ENCODE measurements at places on chromosomes 12 and 14.

DNA sequence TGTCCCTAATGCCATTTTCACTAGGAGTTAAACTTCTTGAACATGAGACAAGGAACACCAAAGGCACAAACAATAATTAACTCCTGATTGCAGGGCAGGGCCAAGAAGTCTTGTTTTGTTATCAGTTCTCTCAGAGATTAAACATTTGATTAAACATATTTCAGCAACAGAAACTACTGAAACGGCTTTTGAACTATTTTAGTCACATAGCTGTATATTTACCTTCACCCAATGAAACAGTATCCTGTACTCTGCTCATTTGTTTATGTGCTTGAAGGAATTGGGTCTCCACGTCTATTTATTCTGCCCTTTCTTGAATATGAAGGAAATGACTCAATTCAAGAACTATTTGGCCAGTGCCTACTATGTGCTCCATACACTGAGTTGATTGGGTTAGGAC, 51.3 kb upstream of the PTCSC3 start:
- no peak for DNase-seq

- peak; percentile 4 for DNase-seq
Observed at GRCh38 chr12:103333676-103334075, 162.1 kb downstream of the C12orf42 start.

DNA sequence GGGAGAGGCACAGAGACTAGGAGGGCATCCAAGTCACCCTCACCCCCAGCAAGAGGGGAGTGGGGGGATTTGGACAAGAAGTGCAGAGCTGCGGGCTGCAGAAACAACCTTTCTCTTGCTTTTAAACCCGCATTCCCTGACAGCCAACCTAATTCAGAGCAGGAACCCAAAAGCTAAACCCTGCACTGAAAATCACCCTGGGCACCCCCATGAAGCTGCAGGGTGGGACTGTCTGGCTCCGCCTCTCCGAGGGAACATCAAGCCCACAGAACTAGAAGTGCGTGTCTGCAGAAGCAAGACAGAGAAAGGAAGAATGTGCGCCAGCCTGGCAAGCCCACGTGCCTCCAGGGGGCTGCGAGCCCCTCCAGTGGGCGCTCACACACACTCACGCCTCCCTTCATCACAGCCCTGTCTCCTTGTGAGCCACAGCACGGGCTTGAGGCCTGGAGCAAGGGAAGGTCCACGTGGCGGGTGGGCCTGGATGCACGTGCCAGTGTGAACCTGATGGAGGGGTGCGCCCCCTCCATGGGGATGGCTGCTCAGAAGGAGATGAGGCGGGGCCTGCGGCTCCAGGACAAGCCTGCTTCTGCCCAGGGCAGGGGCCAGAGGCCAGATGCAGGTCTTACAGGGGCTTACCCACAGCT, 27.8 kb upstream of the PNMA1 start:
- peak; percentile 80 for DNase-seq

- no peak for DNase-seq
Observed at GRCh38 chr14:35281341-35281740, 10.8 kb upstream of the PSMA6 start.

DNA sequence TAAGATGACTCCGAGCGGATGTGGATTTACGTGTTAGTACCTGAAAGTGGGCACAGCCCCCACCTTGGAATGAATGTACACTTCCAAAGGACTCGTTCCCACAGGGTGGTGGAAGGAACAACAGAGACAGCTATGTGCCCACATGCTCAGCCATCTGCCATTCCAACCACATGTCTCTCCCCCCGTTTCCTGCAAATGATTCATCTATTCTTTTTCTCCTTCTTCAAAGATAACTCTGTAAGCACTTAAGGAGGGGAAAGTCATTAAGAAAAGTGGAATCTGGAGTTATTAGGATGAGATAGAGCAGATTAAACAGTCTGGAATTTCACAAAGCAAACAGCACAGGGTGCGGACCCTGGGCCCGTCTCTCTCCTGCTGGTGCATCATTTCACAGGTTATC, 18.5 kb upstream of the DUSP6 start:
- DNase-seq = no peak

GRCh38 chr12:48296586-48297282, 54.0 kb downstream of the ZNF641 start:
- DNase-seq = peak; percentile 92

- no peak for DNase-seq
Observed at GRCh38 chr12:88805286-88805685, 225.0 kb upstream of the KITLG start.

DNA sequence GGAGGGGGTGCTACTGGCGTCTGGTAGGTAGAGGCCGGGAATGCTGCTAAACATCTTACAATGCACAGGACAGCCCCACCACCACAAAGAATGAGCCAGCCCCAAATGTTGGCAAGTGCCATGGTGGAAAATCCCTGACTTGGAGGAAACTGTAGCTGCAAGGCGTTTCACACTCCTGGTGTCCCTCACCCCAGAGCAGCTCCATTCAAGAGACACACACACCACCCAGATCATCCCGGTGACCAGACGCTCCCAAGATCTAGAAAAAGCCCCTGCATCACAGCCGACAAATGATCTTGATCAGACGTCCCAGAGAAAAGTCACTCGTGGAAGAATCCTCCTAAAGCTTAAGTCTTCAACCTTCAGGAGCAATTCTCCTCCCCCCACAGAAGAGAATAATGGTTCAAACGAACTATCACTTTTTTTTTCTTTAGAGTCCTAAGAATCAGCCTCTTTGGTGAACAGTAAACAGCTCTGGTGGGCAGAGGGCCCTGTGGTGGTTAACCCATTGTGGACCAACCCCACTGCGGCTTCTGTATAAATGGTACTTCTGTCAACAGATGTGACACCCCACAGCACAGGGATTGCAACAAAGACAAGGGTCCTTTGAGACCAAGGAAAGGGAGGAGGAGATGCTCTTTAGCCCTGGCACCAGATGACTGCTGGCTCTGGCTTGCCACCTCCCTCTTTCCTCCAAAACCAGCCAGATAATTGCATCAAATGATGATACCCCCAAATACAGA, 2.7 kb downstream of the GLTP start:
- DNase-seq = peak; percentile 26

- DNase-seq = no peak
Observed at GRCh38 chr14:94992046-94992445, 165.3 kb downstream of the DICER1 start.

DNA sequence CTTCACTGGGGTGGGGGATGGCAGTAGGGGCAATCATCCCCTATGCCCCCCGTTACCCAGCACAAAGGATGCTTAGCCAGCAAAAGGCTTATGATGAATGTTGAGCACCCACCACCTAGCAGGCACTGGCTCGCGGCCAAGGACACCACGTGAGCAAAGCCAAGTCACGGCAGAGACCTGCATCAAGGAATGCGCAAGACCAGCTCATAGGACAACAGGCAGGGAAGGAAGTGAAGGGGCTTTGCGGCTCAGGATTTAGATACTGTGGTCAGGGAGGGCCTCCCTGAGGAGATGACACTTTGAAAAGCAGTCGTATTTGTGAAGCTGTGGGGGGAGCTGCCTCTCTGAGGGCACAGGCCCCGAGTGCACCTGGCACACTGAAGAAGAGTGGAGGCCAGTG, 32.8 kb downstream of the SH2B3 start:
- peak; percentile 52 for DNase-seq

DNA sequence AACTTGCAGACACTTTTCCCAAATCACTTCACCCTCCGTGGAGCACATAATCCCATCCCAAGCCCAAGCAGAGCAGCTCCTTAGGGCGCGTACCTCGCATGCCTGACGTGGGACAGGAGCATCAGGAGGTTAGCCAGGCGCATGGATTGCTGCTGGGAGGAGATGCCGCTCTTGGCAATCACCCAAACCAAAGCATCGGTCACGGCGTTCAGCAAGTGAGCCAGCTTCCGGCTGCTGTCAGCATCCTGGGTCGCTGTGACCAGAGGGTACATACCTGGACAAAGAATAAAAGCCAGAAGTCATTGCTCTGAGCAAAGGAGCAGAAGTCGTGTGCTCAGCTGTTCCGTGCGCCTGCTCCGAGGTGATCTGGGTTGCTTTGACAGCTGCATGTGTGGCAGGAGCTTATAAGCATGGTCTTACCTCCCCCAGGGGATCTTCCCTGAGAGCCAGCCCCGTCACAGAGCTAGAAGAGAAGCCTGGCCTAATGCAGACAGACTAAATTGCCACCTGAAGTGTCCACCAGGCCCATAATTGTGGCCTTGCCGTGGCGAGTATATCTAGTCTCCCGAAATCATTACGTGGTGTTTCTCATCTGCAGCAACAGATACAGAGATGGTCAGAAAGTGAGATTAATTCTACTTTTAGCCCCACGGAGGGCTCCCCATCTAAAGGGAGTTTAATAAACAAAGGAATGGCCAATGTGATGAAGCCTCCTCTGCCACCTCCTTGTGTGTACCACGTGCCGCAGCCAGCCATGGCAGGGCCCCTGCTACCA, 59.1 kb downstream of the ESR2 start:
- peak; percentile 69 for DNase-seq

DNA sequence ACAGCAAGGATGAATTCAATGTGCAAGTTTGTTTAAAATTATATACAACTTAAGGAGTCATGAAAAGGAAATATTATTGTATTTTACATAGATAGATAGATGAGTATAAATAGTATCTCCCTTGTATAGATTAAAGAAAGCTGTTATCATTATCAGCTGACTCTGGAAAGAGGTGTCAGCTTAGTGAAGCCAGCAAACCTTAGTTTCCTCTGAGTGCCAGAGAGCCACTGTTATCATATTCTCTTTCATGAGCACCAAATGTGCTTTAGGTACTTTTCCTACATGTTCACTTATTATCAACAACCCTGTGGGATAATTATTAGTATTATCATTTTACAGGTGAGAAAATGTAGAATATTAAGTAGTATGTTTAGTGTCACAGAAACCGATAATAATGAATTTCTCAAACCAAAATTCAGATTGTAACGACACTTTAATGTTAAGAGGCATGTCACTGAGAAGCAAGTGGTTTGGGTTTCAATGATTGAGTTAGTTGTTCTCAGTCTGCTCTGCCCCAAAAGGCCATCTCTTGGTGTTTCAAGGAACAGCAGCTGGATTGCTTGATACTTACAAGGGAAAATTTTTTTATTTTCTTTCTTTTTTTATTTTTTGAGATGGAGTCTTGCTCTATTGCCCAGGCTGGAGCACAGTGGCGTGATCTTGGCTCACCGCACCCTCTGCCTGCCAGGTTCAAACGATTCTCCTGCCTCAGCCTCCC, 53.7 kb downstream of the PLEKHA5 start:
- DNase-seq = no peak

DNA sequence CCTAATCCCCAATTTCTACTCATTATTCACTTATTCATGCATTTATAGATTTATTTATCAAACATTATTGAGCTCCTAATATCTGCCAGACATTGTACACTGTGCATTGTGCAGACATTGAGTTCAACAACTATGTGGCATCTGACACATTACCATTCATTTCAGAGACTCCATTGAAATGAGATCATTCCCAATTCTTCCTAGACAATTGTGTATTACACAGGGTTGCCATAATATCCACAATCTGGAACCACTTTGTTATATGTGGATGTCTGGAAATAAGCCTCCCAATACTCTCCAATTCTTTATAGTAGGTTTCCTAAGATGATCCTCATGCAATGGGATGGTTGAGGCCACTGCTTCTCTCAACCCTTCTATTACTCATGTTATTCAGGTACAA, 165.0 kb downstream of the OTOGL start:
- DNase-seq = no peak

DNA sequence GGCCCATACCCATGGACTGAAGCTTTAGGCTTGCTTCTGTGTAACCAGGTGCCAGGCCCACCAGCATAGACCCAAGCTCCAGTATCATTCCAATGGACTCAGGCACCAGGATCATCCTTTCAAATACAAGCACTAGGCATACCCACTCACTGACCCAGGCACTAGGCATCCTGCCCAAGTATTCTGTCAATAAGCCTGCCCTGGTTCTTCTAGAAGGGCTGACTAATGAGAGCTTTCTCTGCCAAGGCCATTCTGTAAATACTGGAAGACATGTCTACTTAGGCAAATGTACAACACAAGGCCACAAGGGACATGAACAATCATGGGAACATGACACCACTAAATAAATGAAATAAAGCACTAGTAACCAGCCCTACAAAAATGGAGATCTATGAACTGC, 352.2 kb downstream of the FSCB start:
- no peak for DNase-seq

DNA sequence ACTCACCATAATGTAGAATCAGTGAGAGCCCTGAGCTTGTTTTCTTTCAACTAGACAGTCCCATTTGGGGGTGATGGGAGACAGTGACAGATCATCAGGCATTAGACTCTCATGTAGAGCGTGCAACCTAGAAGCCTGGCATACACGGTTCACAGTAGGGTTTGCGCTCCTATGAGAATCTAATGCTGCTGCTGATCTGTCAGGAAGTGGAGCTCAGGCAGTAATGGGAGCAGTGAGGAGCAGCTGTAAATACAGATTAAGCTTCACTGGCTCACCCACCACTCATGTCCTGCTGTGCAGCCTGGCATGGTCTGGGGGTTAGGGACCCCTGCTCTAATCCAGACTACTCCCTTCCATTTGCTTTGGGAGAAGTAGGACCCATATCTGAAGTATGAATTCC, 55.6 kb downstream of the FNTB start:
- DNase-seq = no peak

DNA sequence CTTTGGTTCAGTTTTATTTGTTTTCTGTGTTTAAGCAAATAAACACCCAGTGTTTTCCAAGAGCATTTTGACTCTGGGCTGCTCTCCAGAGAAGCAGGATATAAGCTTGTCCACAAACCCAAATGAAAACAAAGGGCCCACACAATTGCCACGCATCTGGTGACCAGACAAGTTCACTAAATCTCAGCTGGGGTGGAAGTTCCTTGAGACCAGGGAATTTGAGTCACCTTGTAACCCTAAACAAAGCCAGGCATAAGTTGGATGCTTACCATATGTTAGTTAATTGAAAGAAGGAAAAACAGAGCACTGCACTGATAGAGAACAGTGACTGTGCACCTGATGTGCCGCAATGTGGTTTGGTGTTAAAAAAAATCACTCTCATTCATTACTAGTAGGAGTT, 1.6 kb upstream of the TXNRD1 start:
- peak; percentile 9 for DNase-seq

- DNase-seq = no peak
Observed at GRCh38 chr12:124586756-124587155, 19.3 kb upstream of the NCOR2 start.

- DNase-seq = no peak
Observed at GRCh38 chr14:24198814-24199524, 3.7 kb upstream of the TM9SF1 start.

GRCh38 chr12:124190312-124191023, 104.4 kb upstream of the RFLNA start:
- DNase-seq = no peak

DNA sequence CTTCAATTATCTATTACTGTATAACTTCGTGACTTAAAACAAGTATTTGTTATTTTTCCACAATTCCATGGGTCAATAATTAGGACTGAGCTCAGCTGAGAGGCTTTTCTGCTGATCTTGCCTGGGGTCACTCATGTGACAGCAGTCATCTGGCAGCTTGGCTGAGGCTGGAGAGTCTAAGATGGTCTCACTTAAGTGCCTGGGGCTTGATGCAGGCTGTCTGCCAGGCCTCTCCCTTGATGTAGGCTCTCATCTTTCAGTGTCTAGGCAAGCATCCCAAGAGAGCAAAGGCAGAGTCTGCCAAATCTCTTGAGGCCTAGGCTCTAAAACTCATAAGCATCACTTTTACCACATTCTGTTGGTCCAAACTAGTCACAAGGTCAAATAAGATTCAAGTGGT, 93.2 kb downstream of the NKX2-1 start:
- DNase-seq = no peak

- no peak for DNase-seq
Observed at GRCh38 chr12:50695961-50696360, 67.9 kb upstream of the ATF1 start.

GRCh38 chr12:103386451-103386850, 109.3 kb downstream of the C12orf42 start:
- no peak for DNase-seq

Measured in eye (tissue), 1 donor.